Endothelial cell of umbilical vein (primary cell): ENCODE measurements at places on chromosomes 4 and X. TPM values are rescaled to one million over a fixed set of nuclear protein-coding genes. Genes with fewer than 3 reads are reported as not detected.

DNA sequence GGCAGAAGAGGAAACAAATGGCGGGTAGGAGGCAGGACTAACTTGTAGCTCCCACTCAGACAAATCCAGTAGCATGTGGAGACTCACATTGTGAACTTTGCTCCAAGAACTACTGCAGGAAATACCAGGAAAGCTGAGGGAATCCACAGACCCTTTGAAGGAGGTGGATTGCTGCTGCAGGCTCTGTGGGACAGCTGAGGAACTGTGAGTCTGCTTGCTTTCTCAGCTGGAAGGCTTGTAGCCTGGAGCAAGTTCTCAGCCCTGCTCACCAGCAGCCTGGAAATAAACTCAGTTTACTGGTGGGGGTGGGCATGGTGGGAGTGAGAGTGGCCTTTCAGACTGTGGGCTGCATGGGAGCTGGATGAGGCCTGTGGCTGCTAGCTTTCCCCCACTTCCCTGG is 16.0 kb downstream of the RTL3 start:
- no peak for DNase-seq

- DNase-seq: peak; percentile 81
Observed at GRCh38 chr4:147714575-147715401, 17.1 kb upstream of the ARHGAP10 start.

DNA sequence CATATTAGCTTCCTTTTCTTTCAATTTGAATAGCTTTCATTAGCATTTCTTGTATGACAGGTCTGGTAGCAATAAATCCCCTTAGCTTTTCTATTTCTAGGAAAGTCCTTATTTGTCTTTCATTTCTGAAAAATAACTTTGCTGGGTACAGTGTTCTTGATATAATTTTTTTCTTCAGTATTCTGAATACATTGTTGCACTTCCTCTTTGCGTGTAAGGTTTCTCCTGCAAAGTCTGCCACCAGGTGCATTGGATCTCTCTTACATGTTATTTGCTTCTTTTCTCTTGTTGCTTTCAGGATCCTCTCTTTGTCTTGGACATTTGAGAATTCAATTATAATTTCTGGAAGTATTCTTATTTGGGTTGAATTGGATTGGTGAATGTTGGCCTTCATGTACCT is 663.7 kb downstream of the GRXCR1 start:
- DNase-seq: no peak

GRCh38 chr4:66946761-66947160 is 598.5 kb downstream of the CENPC start:
- DNase-seq: no peak

DNA sequence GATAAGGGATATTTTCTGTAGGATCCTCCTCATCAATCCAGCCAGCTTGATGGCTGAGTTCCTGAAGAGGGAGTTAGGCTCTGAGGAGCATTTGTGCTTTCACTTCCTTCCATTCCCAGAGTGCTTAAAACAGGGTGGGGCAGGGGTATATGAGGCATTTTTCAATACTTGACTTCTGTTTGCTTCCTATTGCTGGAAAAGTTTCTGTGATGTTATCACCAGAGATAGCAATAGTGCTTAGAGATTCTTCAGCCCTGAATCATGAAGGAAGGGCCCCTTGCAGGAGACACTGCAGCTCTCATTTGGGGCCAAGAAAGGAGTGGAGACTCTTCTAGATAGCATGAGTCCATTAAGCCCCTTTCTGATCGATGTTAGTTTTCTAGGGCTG is 166.7 kb upstream of the RPS6KA3 start:
- DNase-seq: no peak

DNA sequence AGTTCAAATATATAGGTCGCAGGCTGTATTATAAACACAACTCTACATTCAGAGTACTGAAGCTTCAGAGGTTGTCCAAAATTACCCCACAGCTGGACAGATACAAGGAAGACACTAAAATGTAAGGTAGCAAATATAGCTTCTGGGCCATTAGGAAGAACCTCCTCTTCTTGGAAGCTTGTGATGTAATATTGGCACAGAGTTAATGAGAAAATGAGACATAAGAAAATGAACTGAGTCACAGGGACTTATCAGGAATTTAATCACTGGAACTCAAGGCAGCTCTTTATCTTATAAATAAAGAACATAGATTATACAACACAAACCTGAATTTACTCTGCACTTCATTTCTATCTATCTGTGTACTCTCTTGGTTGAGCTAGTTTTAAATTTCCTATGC is 344.7 kb downstream of the PCDH10 start:
- no peak for DNase-seq

DNA sequence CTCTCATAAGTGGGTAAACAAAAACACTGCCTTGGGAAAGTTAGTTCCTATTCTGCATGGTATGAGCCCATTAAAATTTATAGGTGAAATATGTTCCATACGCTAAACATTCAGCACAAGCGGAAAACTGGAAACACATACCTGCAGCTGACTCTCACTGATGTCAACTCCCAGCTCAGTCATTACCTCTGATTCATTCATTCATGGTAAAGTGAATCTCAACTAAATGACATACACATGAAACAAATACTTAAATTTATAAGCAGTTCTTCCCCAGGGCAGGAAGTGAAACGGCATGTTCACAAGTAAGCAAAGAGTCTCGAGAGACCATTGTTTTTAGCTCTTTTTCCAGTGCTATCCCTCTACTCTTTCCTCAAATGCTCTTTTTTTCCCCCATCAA is 1.6 kb downstream of the SLC10A6 start:
- DNase-seq: no peak

DNA sequence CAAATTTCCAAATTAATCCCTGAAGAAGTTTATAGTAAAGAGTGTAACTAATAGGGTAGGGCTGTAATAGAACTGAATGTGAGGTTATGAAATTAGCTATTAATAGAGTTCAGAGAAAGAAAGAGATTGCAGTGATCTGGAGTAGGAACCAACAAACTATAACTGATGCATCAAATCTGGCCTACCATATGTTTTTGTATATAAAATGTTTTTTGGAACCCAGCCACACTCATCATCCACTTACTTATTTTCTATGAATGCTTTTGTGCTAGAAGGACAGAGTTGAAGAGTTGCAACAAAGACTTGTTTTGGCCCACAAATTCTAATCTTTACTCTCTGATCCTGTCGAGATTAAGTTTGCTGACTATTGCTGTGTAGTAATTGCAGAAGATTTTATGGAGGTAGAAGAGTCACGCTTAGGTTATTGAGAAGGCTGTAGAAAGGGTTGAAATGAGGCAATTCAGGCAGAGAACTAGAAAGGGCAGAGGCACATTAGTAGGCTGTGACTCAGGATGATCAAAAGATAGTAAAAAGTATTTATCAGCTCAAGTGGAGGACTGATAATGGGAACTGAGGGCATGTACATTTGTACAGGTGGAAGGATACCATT is 298.7 kb upstream of the EMCN start:
- no peak for DNase-seq

GRCh38 chr4:7657545-7658297 is 223.0 kb upstream of the PSAPL1 start:
- DNase-seq: no peak

ADAM29 gene
- not detected in 2 replicates for total RNA-seq

ZNF711 gene
- 5.0 and 5.2 TPM in 2 replicates for total RNA-seq

RTL5 gene
- total RNA-seq: 1.7 and 2.1 TPM in 2 replicates

PABPC5 gene
- total RNA-seq: 0.42 and 0.44 TPM in 2 replicates

TMSB15C gene
- 6.9 and 7.0 TPM in 2 replicates for total RNA-seq

PI4K2B gene
- total RNA-seq: 17.9 and 19.3 TPM in 2 replicates

FDCSP gene
- not detected in 2 replicates for total RNA-seq
